ENCODE measurements at places on chromosomes 2 and 18.

DNA sequence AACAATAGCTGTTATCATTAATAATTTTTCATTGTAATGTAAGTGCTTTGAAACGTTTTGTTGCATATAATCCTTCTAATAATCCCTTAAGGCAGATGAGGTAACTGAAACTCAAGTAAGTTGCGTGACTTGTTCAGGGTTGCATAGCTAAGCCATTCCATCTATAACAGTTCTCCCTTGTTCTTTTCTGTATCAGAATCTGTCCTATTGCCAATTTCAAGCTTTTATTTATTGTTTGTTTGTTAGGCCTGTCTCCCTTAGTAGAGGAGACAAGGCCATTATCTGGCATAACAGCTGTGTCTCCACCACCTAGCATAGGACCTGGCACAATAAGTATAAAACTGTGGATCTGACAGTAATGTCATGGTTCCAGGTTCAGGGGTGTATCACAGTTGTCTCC is 19.4 kb downstream of the BABAM2 start:
- no peak for DNase-seq

DNA sequence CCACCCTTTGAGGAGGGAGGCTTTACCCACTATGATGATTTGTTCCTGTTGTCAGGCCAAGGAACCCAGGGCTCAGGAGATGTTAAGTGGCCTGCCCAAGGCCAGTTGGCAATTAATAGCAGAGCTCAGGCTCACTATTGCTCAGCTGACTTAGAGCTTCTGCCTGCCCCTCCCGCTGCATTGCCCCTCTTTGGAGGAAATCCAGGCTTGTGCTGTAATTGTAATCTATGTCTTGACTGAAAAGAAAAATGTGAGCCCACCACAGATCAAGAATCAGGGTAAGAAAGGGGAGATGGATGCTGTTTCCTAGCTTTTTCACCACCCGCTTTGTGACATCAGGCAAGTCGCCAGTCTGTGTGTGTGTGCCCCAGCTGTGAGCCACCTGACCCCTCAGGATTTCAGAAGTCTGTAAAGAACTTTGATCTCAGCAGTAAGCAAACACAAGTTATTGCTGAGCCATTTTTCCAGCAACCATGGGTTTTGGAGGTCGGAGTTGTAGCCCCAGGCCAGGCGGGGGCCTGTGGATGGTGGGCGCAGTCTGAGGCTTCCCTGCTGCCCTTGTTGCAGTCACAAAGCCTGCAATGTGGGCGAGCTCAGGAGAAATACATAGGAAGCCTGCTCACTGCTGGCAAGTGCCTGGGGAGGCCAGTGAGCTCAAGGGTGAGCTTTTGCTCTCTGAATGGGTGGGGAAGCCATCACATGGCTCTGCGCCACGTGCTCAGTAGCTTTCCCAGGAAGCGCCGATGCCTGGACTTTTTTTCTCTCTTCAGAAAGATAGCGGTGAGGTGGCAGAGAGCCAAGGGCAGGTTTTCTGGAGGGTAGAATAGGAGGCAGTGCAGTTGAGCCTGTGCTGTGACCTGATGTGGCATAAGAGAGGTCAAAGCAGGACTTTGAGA is 6.1 kb downstream of the CABLES1 start:
- DNase-seq, result no peak

DNA sequence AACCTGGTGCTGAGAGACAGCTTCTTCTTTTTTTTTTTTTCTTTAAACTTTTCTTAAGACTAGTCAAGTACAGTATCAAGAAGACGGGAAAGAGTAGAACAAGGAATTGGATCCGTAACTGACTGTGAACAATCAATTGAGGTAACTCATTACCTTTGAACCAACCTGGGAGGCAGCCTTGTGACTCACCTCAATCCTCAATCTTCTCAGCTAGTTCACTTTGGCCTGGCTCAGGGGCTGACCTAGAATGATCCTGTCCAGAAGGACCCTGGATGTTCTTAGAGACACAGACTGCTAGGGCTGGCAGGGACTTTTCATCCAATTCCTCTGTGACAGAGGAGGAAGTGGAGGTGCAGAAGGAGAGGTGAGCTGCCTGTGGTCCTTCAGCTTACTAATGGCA is 1.5 kb upstream of the LTBP1 start:
- no peak for DNase-seq

GRCh38 chr2:11042841-11043240 is 112.4 kb upstream of the SLC66A3 start:
- DNase-seq, result no peak

GRCh38 chr2:160429248-160430000 is 64.2 kb downstream of the RBMS1 start:
- DNase-seq, result no peak

- no peak for DNase-seq
Observed at GRCh38 chr2:37619959-37620300, 51.5 kb downstream of the CDC42EP3 start.

- no peak for DNase-seq
Observed at GRCh38 chr2:101995804-101996203, 4.0 kb downstream of the IL1R2 start.

GRCh38 chr2:113263546-113263945 is 15.2 kb downstream of the PAX8 start:
- no peak for DNase-seq

DNA sequence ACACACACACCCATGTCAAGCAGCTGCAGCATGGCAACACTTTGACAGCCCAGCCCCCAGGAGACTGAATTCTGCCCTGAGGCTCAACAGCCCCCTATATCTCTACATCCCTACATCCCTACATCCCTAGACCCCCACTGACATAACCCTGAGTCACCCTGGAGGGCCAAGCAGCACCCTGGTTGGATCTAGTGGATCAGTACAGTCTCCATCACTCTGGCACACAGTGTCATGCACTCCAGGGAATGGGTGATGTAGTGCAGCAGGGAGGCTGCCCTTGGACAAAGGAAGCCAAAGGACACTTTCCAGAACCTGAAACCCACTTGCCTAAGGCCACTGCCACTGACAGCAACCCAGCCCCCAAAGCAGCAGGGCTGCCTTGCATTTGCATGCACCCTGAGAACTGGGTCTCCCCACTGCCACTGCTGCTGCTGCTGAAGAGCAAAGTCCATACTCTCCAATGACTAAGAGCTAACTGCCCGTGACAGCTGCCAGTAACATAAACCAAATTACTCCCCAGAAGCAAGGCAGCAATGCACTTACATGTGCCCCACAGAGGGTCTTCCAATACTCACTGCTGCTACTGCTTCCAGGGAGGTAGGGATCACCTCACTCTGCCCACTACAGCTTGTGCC is 681.6 kb upstream of the KLHL29 start:
- no peak for DNase-seq

DNA sequence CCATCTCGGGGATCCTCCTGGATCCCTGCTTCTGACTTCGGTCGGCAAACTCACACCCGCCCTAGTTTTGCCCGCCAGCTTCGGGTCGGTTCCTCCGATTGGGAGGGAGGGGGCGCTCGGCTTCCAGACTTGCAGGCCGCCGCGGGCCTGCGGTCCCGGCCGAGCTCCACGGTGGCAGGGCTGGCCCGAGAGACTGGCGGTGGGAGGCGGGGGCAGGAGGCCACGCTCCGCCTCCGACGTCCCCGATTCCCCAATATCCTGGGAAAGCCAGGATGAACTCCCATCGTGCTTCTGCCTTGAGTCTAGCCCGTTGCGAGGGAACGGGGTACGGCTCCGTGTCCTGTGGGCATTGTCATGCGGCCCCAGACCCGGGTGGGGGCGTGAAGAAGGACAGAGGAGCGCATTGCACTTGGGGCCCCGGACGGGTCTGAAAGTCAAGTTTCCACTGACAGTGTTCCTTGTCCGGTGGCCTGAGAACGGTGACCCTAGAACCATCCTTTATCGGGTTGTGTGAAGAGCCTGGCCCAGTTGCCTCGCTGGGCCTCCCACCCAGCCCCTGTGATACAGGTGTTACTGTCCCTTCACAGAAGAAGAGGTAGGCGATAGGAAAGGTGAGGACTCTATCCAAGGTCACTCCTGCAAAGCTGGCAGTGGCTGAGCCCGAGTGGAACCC is 2.4 kb upstream of the INHBB start:
- no peak for DNase-seq

GRCh38 chr2:152615177-152615576 is 102.1 kb downstream of the PRPF40A start:
- no peak for DNase-seq

GRCh38 chr2:206561962-206562361 is 80.3 kb upstream of the FAM237A start:
- DNase-seq, result no peak

DNA sequence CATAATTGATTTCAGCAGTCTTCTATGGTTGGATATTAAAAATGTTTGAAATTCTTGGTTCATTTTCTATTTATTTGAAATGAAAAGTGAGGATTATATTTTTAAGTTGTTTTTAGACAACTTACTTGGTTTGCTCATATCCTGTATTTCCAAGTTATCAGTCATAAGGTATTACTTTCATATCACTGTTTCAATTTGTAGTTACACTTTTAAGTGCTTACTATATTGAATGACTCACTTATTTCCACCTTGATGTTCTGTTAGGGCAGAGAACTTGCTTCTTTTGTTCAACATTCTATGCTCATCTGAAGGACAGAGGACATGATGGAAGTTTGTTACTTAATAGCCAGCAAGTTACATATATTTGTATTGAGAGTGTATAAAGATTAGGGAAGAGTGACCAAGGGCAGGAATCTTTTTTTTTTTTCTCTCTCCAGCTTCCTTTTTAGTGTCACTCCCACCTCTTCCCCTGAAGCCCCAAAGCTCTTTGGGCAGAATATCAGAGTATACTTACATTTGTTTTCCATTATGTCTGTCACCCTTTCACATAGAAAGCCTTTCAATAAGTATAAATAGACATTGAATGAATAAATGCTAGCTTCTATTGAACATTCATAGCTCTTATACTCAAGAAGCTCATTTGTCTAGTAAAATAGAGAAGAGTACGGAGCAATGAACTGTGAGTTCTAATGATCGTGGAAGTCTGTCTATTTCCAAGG is 28.1 kb downstream of the PIK3C3 start:
- DNase-seq, result no peak

GRCh38 chr2:27074738-27075565 is 3.5 kb upstream of the EMILIN1 start:
- DNase-seq, result no peak

DNA sequence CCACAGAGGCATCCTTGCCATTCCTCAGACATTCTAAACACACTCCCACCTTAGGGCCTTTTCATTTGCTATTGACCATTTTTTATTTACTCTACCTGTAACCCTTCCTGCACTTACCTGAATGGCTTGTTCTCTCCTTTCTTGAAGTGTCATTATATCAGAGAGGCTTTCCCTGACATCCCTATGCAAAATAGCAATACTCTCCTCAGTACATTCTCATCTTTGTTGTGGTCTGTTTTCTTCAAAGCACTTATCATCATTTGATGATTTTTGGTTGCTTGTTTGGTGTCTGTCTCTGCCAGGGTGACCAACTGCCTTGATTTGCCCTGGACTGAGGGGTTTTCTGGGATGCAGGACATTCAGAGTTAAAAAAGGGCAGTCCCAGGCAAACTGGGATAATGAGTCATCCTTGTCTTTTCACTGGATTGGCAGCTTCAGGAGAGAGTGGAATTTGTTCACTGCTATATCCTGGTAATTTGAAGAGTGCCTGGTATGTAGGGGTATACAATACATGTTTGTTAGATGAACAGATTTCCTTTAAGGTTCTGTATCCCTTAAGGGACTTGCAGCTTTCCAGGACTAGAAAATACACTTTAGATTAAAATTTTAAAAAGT is 102.4 kb downstream of the BABAM2 start:
- DNase-seq, result no peak

GRCh38 chr2:227480528-227480927 is 8.6 kb downstream of the AGFG1 start:
- no peak for DNase-seq

DNA sequence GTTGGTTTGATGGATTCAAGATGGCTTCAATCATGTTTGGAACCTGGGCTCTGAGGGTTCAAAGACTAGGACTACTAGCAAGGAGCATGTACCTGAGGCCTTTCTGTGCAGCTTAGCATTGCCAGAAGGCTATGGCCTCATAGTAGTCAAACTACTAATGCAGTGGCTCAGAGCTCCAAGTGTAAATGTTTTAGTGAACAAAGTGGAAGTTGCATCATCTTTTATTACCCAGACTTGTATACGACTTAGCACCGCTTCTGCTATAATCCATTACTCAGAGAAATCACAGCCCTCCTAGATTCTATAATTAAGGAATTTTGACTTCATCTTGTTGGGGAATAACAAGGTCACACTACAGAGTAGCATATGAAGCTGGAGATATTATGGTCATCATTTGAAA is 210.5 kb downstream of the ERBB4 start:
- no peak for DNase-seq

GRCh38 chr2:150856596-150857281 is 369.3 kb upstream of the RND3 start:
- no peak for DNase-seq

DNA sequence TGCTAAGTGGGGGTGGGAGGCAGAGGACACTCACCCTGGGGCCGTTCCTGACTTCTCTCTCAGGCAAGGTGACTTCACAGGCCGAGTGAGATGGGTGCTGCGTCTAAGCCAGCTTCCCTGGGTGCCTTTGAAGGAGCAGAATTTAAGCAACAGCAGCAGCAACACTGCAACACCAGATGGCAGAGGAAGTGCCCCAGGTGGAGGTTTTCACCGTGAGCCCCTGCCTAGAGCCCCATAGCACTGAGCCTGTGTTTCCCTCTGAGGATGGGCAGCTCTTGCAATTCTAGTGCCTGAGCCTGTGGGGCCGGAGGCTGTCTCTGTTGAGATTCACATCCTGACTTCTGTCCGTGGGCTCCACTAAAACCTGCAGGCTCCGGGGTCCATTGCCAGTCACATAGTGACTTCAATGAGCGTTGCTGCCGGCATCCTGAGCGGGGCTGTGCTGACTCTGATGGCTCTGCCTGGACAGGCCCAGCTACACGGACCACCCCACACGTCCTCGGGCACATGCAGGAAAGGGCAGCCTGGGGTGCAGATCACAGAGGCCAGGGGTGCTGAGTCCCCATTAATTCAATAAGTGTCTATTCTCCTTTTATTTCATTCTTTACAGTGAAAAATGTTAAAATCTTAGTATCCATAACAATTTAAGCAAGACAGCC is 218.8 kb downstream of the SNTG2 start:
- no peak for DNase-seq

DNA sequence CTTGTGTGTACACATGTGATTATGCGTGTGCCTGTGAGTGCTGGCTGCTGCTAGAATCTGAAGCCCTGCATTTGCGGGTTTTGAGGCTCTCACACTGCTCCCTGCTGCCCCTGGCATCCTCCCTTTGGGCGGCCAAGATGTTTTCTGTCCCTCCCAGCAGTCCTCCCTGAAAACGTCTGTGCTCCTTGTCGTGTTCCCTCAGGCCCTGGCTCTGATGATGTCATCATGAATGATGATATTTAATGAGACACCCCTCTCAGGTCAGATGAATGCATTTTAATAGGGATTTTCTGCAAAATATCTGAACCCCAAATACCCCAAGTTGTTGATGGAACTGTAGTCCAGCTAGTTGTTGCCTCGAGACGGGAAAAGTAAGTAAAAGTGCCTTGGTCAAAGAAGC is 73.1 kb downstream of the TSHZ1 start:
- DNase-seq, result no peak

DNA sequence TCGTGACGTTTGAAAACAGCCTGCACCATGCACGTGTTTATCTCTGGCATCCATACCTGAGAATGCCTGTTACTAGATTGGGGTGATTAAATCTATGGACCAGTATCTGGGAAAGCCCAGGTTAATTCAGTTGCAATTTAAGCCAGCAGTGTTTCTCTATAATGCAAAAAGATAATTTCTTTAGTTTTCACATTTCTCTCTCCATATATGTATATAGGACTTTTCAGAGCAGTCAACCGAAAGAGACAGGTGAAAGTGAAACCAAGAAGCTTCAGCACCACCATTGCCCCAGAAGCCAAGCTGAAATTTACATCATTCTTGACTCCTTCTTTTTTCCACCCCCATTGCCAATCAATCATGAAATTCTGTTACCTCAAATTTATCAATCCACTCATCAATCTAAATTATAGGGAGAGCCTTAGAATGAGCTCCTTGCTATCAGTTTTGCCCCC is 2.7 kb upstream of the LRP2 start:
- DNase-seq, result no peak
